ENCODE measurements at places on chromosomes 4 and X. TPM values are rescaled to one million over a fixed set of nuclear protein-coding genes. Genes with fewer than 3 reads are reported as not detected.

ADH1B gene
- 144 TPM for total RNA-seq

ARMCX4 gene
- 12.7 TPM for total RNA-seq

TRAM1L1 gene
- 2.1 TPM for total RNA-seq

GUCY1A1 gene
- 20.0 TPM for total RNA-seq

USP51 gene
- total RNA-seq, result 1.9 TPM

GK2 gene
- total RNA-seq, result not detected

DNA sequence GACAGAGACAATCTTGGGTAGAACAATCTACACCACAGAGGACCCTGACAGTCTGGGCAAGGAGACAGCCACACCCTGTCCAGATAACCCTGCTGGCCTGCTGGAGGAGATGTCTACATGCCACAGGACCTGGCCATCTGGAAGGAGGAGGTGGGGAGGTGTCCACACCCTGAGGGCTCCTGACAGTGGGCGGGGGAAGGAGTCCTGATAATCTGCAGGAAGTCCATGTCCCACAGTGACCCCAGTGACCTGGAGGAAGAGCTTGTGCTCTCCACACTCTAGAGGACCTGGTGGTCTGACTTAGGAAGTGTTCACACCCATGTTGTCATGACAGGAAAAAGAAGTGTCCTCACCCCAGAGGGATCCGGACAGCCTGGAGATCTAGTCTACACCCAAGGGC is 5.5 kb downstream of the SUV39H1 start:
- no peak for DNase-seq

DNA sequence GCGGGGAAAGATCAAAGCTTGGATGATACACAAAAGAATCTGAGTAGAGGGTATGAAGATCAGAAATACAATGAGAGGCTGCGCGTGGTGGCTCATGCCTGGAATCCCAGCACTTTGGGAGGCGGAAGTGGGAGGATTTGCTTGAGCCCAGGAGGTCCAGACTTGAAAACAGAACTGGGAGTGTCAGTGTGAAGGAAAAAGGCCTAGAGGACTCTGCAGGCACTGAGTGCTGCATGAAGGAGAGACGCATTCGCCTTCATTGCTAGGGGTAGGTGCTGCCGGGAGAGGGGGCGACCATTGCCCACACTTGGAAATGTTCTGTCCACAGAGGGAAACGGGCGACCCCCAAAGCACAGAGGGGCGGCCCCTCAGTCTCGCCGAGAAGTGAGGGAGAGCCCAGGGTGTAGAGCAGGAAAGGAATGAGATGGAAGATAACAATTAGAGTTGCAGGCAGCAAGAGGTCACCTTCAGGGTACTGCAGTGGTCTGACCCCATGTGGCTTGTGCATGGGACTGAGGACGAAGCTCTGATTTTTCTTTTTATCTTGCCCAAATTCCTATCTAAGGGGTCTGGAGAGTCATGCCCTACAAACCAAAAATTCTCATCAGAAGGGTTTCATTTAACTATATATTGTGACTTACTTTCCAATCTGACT is 31.8 kb upstream of the ARSD start:
- DNase-seq, result no peak

GRCh38 chr4:175833574-175834311 is 21.7 kb upstream of the GPM6A start:
- no peak for DNase-seq

- no peak for DNase-seq
Measured at GRCh38 chr4:153771046-153771445, 11.2 kb upstream of the RNF175 start.

- no peak for DNase-seq
Measured at GRCh38 chr4:6008766-6009385, 9.4 kb downstream of the C4orf50 start.

- DNase-seq, result no peak
Measured at GRCh38 chr4:150799207-150799606, 215.9 kb downstream of the LRBA start.

DNA sequence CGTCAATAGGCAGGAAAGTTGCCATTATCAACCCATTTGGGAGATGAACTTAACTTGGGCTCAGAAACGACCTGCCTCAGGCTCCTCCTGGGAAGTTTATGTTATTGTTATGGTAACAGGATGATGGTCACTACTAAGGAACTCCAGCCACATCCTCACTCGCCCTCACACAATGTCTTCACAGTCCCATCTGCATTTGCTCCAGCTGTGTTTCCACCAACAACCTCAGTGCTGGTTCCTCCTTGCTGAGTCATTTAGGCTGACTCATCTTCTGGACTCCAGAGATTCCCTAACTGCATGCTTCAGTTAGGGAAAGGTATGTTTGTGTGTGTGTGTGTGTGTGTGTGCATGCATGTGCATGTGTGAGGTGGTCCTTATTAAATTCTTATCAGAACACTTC is 293.4 kb upstream of the BOD1L1 start:
- peak; percentile 47 for DNase-seq

DNA sequence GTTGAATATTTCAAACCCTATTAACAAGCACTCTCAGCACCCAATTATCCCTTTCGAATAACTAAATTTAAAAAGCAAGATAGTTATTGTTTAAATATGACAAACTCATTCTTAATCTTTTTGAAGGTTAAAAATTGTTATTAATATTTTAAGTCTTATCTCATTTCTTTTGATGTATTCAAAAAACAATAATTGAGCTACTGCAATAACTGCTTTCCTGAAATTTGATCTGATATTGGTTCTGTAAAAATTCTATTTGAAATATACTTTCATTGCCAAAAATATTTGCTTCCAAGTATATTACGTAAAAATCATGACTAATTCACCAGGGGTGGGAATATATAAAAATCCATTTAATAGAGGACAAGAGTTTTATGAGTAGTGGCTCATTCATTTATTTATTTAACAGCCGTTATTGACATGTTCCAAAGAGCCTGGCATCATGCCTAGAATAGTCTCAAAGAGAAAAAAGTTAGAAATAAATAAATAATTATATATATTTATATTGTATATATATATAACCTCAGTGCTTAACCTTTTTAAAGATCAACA is 34.4 kb downstream of the GLRA3 start:
- DNase-seq, result no peak

- peak; percentile 13 for DNase-seq
Measured at GRCh38 chr4:80336582-80336981, 1.1 kb downstream of the CFAP299 start.

DNA sequence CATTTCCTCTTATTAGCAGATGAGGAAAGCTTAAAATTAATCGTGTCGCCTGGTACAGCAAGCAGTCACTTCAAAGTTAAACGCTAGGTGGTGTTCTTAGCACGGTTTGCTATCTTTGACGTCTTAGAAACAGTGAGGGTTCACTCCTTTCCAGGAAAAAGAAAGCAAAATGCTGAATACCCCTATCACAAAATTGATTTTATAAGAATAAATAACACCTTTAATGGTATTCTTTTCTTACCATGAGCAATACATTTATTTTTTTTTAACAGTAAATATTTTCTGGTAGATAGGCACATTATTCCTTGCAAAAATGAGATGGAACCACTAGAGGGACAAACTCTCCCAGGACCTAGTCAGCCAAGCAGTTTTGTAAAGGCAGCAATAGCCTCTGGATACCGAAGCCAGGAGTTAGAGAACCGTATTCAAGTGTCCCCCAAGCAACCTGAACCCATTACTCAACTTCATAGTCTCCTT is 153.9 kb downstream of the KDR start:
- DNase-seq, result no peak

DNA sequence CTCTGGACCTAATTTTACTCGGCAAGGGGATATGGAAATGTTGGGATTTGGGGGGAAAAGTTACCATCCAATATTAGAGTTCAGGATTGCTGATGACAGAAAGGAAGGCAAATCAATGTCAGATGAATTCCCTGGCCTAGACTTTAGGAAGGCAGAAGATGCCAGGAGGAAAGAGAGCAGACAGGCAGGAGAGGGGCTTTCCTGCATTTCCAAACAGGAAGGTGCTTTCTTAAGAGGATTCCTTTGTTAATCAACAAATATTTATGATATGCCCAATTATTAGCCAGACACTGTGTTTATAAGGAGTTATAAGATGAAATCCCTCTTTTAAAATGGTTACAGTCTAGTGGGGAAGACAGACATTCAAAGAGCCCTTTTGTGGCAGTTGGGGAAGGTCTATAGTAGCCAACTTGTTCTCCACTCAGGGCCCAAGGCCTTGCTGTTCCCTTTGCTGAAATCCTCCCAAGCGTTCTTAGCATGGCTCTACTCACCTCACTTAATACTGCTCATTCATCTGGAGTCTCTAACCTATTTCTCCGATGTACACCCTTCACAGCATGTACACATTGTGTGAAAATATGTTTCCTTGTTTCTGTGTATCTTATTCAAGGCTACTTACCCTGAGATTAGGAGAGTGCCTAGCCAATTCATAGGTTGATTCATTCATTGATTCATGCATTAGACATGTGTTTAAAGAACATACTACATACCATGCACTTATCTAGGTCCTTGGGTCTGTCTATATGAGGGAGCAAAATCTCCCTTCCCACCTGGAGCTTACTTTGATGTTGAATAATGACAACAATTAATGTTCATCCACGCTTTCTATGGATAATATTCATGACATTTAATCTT is 5.3 kb downstream of the IGFBP7 start:
- no peak for DNase-seq

DNA sequence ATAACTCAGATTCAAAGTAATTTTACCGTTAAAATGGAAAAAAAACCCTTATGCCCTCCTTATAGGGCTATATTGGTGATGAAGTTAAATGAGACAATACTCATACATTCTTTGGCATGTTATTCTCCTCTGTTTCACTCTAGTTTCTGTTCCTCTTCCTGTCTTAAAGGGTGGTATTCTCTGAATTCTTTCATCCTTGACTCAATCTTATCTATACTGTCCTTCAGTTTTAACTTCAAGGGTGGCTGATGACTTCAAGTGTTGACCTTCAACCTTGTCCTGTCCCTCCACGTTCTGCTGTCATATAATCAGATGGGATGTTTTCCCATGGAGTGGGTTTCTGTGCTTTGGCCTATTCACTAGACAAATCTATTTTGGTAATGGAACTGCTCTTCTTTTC is 44.0 kb downstream of the ZNF518B start:
- DNase-seq, result no peak

Measured in mucosa of gallbladder (tissue), 1 donor.